H1 (cell line): ENCODE measurements at places on chromosomes 4 and X. TPM values are rescaled to one million over a fixed set of nuclear protein-coding genes. Genes with fewer than 3 reads are reported as not detected.

Gene PNMA5
- total RNA-seq = 0.11 and 0.27 TPM in 2 replicates

Gene CT47B1
- not detected in 2 replicates for total RNA-seq

Gene RBM47
- total RNA-seq = 73.1 and 78.9 TPM in 2 replicates

Gene DMD
- 7.4 and 7.5 TPM in 2 replicates for total RNA-seq

Gene CCDC120
- total RNA-seq = 11.8 and 11.9 TPM in 2 replicates

Gene PAGE5
- total RNA-seq = not detected in 2 replicates

Gene DCLK2
- total RNA-seq = 0.27 and 0.37 TPM in 2 replicates

Gene VCX3B
- not detected in 2 replicates for total RNA-seq

Gene DOCK11
- total RNA-seq = 11.9 and 12.0 TPM in 2 replicates

Gene DLG3
- 57.1 and 63.8 TPM in 2 replicates for total RNA-seq

Gene SRD5A3
- 19.4 and 19.6 TPM in 2 replicates for total RNA-seq

Gene TEX13D
- total RNA-seq = 0.07 TPM in 1 of 2 replicates, not detected in the other

Gene CCDC149
- 5.6 and 5.8 TPM in 2 replicates for total RNA-seq

Gene KLF8
- total RNA-seq = 9.8 and 11.5 TPM in 2 replicates

DNA sequence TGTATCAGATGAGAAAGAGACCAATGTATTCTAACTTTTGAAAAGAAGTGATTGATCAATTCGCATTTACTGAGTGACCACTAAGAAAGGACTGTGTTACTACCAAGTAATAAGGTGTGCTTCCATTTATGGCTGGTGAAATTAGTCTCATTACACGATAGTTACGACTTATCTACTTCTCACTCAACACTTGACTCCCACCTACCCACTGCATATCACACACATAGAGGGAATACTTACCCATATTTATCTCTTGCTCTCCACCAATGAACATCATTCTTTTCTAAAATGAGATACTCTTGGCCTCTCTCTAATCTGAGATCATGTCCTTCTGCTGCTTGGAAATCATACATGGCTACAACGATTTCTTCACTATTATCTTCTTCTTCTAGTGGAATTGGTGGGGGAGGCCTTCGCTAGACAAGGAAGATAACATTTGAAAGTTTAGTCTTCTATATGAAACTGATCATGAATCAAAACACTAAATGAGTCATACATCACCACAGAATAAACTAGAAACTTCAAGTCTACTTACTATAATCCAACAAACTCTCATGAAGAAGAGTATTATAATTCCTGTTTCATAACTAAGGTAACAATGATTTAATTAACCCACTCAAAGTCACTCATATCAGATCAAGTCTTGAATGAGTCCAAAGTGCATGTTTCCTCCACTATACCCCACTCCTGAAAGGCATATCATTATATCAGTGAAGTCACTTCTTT, 33.7 kb upstream of the TXK start:
- DNase-seq = no peak

GRCh38 chr4:72671980-72672379, 103.0 kb upstream of the ADAMTS3 start:
- no peak for DNase-seq

GRCh38 chr4:3527101-3527913, 4.9 kb downstream of the LRPAP1 start:
- no peak for DNase-seq

- DNase-seq = no peak
These were observed 79.5 kb downstream of the SPRY1 start for GRCh38 chr4:123476089-123476488.

- DNase-seq = no peak
These were observed 40.2 kb upstream of the NDNF start for GRCh38 chr4:121112530-121112929.

DNA sequence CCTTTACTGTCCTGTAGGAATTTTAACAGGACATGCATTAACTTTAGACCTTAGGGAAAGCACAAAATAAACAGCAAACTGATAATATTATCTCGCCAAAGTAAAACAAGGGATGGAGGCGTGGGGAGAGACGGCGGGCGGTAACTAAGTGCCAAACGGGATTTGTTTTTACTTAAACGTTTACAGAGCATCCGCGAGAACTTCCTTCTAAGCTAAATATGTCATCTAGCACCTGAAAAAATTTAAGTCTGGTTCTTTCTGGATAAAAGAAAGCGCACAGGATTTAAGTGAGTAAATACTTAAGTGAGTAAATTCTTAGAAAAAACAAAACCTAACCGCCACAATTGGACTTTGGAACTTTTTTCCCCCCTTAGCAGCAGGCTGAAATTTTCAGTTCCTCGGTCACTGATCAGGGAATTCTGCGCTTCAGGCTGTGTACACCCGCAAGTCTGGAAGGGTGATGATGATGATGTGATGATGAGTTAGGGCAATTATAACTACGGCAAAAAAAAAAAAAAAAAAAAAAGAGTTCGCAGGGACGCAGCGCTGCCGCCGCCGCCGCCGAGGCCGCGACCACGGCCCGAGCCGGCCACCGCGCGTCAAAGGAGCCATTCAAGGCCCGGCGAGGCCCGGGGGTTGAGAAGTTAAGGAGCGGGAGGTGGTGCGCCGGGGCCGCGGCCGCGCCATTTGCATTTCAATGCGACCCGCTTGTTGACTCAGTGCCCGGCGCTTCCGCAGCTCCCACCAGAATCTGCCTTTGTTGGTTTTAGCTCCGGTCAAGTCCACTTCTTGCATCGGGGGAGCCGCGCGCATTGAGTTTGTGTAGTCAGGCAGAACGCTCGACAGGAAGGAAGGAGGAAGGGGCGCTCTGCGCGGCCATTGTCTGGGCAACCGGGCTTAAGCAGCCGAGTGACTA, 108.8 kb downstream of the SPRY1 start:
- DNase-seq = peak; percentile 96

- DNase-seq = no peak
These were observed 392.0 kb downstream of the MAPK10 start for GRCh38 chr4:85967872-85968271.

GRCh38 chrX:153458476-153458875, 11.9 kb downstream of the HAUS7 start:
- DNase-seq = no peak

DNA sequence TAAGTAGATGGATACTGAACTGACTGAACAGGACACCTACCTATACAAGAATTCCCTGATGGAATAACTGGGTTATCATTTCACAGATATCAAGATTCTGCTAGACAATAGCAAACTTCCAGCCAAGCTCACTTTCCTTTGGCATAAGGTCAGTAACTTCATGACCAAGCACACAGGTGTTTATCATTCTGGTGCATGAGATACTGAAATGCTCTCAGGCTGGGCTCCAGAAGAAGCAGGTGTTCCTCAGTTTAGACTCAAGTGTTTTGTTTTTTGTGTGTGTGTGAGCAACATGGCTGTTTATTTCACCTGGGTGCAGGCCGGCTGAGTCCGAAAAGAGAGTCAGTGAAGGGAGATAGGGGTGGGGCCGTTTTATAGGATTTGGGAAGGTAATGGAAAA, 201.5 kb upstream of the SPOCK3 start:
- DNase-seq = no peak

GRCh38 chr4:140789759-140790158, 33.6 kb upstream of the TBC1D9 start:
- no peak for DNase-seq

DNA sequence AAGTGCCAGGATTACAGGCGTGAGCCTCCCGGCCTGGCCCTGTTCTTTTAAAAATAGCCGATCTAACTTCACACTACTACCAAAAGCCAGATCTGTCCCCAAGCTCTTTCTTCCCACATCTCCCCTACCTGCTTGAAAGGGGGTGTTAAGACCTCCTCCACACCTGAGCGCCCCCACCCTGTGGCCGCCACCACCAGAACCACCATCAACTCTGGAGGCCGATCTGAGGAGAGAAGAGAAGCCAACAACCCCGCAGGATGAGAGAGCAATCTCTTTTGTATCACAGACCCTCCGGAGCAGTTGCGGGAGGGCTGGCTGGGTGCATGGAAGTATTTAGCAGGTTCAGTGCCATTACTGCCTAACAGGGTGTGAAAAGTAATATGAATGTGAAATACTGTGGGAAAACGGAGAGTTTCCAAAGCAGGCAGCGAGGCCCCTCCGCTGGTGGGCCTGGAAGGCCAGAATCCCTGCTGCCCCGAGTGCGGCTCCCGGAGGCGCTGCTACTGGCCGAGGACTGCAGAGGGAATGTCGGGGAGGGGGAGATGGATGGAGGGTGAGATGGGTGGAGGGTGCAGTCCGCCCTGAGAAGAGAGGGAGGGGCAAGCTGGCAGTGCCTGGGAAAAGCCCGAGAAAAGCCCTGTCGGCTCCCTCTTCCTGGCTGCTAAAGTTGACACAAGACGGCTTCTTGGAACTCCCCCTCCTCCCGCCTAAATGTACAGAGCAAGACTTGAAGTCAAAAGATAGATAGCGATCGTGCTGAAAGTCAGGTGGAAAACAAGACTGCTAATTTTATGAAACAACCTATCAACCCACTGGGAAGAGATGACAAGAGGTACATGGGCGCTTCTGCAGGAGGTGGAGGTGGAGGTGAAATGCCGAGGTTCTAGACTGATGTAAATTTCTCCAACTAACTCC, 22.3 kb downstream of the HAND2 start:
- no peak for DNase-seq

GRCh38 chr4:79743014-79743413, 330.0 kb downstream of the ANTXR2 start:
- no peak for DNase-seq

- no peak for DNase-seq
These were observed 72.8 kb upstream of the CAMK2D start for GRCh38 chr4:113834298-113834697.

GRCh38 chr4:67087897-67088296, 457.4 kb downstream of the CENPC start:
- peak; percentile 10 for DNase-seq

DNA sequence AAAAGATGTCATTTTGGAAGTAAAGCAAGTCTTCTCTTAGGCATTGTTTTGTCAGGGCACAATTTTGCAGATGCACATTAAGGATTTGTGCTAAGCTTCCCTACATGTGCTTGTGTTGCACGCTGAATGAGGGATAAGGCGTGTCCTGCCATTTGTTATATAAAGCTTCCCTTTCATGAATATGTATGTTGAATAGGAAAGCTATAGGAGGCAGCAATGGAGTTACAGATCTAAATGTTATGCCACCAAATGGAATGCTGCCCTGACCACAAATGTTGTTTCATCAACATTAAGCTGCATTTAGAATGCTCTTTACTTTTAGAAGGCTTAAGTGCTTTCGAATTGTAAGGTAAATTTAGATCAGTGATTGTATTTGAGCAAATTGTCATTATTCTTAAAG, 20.9 kb downstream of the SGMS2 start:
- no peak for DNase-seq

DNA sequence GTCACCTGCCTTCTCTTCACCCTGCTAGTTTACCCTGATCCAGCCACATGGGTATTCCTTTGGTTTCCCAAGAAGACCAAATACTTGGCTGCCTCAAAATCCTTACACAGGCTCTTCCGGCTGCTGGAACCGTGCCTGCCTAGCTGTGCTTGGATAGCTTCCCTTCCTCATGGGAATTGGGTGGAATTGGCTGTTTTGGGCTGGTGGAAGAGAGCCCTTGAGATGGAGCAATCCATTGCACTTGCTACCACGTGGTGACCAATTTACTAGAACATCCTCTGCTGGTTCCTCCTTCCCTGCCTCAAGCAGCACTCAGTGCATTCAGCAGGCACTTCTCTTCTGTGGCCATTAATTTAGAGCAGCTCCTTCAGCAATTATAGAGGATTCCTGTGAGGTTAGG, 119.3 kb upstream of the AP1S2 start:
- no peak for DNase-seq

GRCh38 chrX:17638731-17639130, 98.6 kb upstream of the SCML1 start:
- no peak for DNase-seq

GRCh38 chr4:76801621-76802235, 96.2 kb downstream of the SOWAHB start:
- no peak for DNase-seq

DNA sequence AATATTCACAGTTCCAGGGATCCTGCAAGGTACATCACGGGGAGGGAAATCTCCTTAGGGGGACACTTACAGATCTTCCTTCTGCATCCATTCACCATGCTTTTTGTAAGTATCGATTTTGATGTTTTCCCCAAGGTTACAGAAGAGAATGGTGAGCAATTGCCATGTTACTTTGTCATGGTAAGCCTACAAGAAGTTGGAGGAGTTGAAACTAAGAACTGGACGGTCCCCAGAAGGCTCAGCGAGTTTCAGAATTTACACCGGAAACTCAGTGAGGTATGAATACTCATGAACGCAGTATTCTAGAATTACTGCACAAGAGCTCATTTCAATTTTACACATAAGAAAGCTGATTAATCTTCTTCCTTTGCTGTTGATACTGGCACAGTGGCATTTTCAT, 53.9 kb downstream of the LRP2BP start:
- no peak for DNase-seq

DNA sequence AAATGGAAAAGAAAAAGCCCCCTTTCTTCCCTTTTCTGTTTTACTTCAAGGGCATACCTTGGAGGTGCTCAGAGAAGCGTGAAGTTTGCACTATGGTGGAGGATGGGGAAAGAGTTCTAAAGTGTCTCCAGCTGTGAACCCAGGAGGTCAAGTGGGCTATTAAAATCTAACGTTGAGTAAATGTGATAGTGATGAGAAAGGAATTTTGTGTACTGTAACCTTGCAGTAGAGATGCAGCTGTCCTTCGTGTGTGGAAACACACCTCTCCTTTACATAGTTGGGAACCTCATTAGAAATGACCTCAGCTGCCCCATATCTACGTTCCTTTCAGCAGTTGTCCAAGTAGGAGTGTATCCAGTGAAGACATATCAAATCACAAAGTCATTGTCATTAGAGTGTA, 26.5 kb downstream of the ADH5 start:
- no peak for DNase-seq

DNA sequence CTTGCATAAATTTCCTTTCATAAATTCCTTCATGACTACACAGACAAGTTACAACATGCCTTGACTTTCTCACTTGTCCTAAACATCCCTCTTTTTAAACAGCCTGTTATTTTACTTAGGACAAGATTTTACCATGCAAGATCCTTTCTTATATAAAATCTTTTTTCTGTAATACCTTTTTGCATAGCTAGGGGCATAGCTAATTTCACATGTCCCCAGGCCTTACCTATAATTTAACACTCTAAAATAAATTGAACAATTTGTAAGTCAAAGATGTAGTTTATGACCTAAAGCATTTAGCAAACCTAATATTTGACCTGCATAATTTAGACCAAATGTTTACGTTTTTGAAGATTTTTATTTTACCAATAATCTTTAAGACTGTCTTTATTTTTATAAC, 396.3 kb upstream of the FSTL5 start:
- no peak for DNase-seq
